ENCODE measurements at places on chromosomes 16 and 17.

DNA sequence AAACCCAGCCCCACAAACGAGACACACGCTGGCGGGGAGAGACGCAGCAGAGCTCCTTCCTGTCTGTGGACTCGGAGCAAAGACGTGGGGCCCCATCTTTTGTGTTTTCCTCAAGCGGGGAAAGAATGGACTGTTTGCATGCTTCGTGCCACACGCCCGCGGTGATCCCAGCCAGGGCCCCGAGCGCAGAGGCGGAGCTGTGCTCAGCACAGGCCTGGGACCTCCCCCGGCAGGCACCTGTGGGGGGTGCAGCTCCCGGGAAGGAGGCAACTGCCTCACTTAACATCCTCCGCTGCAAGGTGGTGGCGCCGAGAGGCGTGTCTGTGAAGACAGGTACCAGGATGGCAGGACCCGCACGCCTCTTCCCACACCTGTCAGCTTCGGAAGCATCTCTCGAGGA, 19.1 kb downstream of the TRARG1 start:
- no peak for DNase-seq

DNA sequence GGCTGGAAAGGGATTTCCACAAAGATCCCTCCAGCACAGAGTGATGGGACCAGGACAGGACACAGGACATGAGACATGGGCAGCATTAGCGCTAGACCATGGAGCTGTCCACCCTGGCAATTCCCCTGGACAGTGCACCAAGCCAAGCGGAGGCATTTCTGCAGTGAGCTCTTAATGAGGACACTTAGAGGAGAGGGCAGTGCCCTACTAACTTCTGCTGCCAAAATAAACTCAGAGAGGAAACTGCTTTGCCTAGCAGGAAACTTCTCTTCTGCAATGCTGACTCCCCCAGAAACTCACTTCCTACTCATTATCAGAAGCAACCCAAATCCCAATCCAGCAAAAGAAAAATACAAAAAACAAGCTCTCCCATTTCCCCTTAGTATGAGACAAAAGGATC, 119.2 kb downstream of the HS3ST2 start:
- no peak for DNase-seq

DNA sequence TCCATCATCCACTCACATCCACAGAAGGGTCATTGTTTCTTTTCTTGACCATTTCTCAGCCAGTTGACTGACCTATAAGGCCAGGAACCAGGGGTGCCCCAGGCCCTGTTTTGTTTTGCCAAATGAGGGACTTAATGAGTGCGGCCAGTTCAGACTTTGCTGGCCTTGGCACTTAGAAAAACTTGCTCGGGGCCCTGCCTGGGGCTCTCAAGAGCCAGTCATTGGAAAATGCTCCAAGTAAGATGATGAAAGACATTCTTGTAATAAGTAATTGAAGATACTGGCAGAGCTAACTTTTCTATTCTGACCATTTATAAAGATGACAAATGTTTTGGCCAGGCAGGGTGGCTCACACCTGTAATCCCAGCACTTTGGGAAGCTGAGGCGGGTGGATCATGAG, 29.0 kb upstream of the CLEC18B start:
- peak; percentile 32 for DNase-seq

DNA sequence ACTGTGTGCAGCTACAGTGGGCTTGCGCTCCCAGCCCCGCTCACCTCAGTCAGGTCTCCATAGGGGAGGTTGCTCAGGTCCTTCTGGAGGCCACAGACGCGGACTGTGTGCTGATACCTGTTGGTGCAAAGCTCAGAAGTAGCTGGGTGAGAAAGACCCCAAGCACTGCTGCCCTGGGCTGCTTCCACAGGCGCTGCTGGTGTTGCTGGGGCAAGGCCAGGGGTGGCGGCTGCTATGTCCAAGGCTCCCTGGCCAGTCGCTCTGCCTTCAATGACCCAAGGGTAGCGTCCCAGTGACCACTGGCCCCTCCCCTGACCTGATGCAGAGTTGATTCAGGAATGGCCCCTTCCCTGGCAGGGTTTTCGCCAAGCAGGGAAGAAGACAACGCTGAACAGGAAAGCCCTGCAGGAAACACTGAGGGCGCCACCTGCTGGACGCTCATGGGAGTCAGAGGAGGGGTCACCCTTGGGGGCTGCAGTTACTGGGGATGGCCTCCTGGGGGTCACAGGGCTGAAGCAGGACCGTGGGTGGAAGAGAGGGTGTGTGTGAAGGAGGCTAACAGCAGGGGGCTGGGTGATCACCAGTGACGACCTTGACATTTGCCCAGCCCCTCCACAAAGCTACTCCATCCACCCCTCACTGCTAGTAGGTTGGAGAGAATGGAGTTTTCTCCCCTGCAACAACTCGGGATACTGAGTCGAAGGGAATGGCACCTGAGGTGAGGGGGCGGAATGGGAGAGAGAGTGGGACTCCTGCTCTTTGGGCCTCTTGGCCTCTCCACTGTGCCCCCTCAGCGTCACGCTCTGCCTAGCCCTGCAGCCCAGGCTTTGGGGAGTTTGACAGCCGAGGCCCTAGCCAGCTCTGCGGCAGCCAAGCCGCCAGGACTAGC, 38.3 kb downstream of the ABCC12 start:
- DNase-seq, result no peak

DNA sequence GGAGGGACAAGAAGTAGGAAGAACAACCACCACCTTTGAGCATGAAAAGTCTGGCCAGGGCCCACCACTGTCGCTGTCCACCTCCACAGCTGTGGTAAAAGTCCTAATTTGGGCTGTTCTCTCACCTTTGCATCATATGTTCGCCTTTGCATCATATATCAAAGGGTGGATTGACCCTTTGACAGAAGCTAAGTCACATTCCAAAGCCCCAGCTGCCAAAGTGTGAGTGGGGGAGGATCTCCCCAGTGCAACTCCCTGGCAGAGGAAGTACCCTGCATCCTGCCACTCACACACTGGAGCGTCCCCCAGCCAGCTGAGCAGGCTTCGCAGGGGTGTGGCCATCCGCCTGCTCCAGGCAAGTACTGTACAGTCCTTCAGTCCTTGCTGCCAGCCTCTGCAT, 12.7 kb upstream of the SPECC1 start:
- DNase-seq, result no peak

DNA sequence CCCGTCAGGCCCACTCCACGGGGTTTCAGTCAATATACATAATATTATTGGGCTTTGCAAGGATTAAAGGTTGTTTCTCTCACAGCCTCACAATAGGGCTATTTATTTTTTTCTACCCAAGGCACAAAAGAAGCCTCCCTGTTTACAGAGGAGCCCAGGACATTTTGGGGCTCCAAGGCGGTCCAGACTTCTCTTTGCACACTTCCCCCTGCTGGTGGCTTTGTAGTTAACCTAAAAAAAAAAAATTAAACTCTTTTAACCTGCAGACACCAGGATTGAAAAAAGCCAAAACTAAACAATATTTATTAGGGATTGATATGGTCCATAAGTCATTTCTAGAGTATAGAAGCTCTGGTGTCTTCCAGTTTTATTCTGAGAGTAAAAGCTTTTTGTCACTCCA, 169.7 kb upstream of the ZFHX3 start:
- no peak for DNase-seq

DNA sequence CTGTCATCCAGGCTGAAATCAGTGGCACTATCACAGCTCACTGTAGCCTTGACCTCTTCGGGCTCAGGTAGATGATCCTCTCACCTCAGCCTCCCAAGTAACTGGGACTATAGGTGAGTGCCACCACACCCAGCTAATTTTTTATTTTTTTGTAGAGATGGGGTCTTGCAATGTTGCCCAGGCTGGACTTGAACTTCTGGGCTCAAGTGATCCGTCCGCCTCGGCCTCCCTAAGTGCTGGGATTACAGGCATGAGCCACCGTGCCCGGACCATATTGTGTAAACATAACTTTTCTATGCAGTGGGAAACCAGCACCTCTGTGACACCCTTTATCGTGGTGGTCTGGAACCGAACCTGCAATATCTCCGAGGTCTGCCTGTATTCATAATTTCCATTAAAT, 11.2 kb upstream of the CSF3 start:
- DNase-seq, result no peak

GRCh38 chr16:73615071-73615940, 567.4 kb upstream of the ZFHX3 start:
- DNase-seq, result no peak
